Amygdala (tissue), 56 donors: ENCODE measurements at places on chromosomes 7 and 10.

DNA sequence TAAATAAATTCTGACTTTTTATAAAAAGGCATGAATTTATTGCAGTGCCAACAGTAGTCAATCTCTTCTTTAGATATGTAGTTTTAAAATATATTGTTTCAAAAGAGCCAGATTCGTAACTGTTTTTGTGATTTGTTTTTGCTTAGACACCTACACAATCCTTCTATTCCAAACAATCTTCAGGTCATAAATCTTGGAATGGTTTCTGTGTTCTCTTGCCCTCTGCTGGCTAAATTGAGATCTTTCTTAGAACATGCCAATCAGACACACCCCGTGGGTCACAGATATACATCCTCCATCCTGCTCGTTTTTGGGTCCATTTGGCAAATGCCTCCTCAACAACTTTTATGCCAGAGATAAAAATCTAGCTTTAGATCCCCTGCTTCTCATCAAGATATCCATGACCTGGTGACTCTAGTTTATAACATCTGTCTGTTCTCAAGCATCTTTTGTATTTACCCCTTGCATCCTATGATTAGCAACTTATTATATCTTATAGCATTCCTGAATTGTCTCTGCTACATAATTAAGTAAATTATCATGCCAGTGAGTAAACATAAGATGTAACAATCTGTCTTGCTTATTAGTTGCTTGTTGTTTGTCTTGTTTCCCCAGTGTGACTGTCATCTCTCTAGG lies 35.3 kb upstream of the IFRD1 start:
- DNase-seq: no peak

GRCh38 chr10:84026821-84027257 lies 112.5 kb upstream of the GHITM start:
- no peak for DNase-seq

DNA sequence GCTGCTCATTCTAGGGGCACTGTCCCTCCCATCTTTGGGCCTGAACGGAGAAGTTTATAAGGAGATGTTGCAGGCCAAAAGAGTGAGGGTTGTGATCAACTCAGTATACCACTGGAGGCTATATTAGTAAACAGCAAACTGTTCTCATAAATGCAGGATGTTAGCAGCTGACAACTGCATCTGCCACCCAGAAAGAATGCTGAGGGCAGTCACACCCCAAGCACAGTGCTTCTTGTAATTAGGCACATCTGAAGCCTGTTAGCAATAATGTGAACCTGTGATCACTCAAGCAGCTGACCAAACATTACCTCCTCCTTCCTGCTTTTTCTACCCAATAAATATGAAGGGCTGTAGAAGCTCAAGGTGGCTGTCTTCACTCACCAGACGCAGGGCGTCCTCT lies 38.4 kb upstream of the ZNF138 start:
- DNase-seq: no peak

- DNase-seq: no peak
Observed at GRCh38 chr7:47266799-47267198, 315.1 kb downstream of the TNS3 start.

DNA sequence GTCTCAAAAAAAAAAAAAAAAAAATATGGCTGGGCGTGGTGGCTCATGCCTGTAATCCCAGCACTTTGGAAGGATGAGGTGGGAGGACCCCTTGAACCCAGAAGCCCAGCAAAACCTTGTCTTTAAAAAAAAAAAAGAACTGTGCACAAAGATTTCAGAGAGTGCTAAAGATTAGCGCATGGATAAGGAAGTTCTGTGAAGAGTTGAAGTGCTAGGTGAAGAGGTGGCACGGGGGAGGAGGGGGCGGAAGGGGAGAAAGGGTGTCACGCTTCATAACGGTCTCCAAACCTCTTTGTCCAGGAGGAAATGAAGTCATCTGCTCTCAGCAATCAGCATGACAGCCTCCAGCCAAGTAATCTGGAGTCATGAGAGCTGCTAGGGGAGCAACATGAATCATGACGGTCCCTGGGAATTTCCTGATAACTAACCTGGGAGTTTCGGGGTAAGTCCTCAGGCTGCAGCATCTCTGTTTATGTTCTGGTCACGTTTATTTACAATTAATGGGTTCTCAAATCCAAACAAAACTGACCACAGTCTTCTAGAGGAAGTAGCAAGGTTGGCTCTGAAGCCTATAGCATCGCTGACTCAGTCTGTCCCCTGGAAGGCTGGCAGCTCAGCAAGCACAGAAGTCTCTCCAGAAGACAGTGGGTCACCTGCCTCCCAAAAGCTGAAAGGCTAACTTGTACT lies 1.9 kb upstream of the PLAU start:
- DNase-seq: no peak

GRCh38 chr10:58856508-58857240 lies 319.8 kb upstream of the PHYHIPL start:
- DNase-seq: no peak

GRCh38 chr7:78514634-78515033 lies 716.1 kb downstream of the PHTF2 start:
- DNase-seq: no peak

GRCh38 chr7:123628829-123629228 lies 26.8 kb upstream of the LMOD2 start:
- no peak for DNase-seq

GRCh38 chr10:1687623-1688150 lies 49.6 kb downstream of the ADARB2 start:
- DNase-seq: no peak

DNA sequence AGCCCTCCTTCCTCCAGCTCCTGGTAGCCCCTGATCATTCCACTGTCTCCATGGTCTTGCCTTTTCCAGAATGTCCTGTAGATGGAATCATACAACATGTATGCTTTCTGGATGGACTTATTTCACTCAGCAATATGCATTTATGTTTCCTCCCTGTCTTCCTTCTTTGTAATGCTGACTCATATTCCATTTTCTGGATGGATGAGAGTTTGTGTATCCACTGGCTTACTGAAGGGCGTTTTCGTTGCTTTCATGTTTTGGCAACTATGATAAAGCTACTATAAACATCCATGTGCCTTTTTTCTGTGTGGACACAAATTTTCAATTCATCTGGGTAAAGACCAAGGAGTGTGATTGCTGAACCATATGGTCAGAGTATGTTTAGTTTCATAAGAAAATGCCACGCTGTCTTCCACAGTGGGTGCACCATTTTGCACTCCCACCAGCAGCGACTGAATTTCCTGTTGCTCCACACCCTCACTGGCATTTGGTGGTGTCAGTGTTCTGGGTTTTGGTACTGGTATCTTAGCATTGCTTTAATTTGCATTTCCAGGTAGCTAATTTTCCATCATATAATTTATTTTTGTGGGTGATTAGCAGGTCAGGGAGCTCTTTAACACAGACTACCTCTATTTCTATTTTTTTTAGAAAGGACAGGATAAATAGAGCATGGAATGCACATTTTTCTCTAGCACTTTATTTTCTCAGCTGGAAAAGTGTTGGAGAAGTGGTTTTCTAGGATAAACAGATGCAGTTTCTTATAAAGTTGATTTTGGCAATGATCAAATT lies 252.2 kb downstream of the WDR37 start:
- DNase-seq: no peak

DNA sequence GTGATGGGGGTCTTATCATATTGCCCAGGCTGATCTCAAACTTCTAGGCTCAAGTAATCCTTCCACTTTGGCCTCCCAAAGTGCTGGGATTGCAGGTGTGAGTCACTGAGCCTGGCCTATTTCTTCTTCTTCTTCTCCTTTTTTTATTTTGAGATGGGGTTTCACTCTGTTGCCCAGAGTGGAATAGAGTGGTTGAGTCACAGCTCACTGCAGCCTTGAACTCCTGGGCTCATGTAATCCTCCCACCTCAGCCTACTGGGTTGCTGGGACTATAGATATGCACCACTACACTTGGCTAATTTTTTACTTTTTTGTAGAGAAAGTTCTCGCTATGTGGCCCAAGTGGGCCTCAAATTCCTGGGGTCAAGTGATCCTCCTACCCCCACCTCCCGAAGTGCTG lies 124.3 kb downstream of the SKIDA1 start:
- DNase-seq: no peak

- DNase-seq: no peak
Observed at GRCh38 chr10:99346247-99346646, 17.1 kb downstream of the CNNM1 start.

GRCh38 chr10:102824664-102825063 lies 12.5 kb downstream of the CYP17A1 start:
- DNase-seq: no peak

DNA sequence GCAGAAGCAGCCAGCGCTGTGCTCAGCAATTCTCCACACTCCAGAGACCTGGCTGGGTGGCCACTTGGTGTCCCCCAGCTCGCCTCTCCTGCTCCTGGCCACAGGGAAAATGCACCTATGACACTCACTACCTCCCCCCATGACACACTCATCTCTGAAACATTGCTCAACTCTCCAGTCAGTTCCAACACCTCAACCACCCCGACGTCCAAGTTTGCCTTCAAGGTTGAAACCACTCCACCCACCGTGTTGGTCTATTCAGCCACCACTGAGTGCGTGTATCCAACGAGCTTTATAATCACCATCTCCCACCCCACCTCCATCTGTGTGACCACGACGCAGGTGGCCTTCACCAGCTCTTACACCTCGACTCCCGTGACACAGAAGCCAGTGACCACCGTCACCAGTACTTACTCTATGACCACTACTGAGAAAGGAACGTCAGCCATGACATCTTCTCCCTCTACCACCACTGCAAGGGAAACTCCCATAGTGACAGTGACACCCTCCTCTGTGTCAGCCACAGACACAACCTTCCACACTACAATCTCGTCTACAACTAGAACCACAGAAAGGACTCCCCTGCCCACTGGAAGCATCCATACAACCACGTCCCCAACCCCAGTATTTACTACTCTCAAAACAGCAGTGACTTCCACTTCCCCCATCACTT lies 2.7 kb downstream of the MUC3A start:
- DNase-seq: no peak

DNA sequence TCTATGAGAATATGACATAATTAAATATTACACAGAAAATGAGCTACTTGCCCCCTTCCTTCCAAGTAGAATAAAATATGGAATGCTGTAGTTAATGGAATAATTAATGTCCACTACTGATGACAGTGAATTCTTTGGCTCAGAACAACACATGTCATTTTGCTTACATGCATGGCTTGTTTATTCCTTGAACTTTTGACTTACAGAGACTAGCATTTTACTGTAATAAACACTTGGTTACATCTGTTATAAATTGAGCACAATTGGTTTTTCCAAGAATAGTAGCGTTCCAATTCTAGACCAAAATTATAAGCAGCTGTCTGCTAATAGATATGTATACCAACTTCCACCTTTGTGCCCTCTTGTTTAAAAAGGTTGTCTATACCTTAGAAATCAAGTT lies 286.7 kb downstream of the OTUD1 start:
- no peak for DNase-seq

- DNase-seq: no peak
Observed at GRCh38 chr7:74153736-74154135, 20.4 kb upstream of the EIF4H start.

- no peak for DNase-seq
Observed at GRCh38 chr10:124048371-124049290, 44.8 kb downstream of the CHST15 start.

DNA sequence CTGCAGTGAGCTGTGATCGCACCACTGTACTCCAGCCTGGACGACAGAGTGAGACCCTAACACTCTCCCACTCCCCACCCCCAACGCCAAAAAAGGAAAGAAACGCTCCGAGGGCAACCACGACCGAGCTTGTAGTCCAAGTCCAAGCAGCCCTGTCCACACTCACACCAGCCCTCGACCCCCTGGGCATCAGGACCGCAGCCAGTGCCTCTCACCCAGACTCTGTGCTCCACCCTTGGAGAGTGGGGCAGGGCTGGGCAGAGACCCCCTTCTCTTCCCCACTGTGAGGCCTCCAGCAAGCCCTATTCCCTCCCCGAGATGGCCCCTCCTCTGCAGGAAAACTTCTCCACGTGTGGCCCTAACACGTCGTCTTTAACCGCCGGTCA lies 82.6 kb downstream of the FOXL3 start:
- DNase-seq: no peak

DNA sequence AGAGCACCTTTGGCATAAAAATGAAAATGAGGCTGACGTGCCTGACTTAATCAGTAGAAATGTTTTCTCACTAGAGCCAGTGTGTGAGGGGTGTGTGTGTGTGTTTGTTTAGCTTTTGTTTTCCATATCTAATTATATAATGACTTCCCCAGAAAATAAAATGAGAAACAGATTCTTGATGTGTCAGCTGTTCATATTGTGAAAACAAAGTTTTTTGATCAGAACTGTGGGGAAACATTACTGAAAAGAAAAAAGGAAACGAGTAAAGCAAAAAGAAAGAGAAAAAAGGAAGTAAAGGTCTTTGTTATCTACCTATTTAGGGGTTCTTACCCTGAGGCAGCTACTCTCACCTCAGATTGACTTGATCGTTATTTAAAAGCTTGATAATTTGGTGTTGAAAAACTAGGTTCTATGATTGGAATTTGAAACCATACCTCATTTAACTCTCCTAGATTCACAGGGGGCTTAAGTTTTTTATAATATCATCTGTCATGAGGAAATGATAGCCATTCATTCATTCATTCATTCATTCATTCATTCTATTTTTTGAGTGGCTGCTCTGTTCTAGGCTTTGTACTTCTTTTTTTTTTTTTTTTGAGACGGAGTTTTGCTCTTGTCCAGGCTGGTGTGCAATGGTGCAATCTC lies 58.0 kb downstream of the CREM start:
- no peak for DNase-seq

DNA sequence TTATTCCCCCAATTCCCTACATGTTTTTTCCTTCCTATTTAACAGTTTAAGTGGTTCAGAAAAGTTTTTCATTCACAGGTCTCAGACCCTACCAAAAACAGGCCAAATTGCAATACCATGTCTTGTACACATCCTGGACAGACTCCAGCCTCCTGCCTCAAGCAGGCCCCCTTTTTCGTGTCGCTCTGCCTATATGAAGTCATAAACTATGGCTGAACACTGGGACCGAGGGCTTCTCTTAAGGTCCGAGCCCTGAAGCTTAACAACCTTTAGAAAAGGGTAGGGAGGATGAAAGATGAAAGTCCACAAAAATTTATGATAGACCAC lies 1.4 kb downstream of the FBXW4 start:
- no peak for DNase-seq

DNA sequence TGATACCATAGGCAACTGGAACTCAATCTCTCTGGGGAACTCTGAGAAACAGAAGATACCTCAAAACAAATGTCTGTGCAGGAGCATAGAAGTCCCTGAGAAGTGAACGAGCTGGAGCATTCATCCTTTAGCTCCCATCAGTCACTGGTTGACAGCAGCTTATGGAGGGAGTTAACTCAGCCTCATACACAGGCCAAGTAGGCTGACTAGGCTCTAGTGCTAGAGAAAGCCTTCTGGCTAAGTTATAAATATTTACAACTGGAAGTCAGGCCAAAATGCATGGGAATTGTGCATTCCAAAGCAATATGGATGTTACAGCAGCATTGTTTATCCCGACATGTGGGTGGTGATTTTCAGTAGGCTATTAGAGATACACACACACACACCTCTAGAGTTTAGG lies 66.5 kb downstream of the ANK3 start:
- DNase-seq: no peak

GRCh38 chr10:96345222-96345621 lies 13.6 kb downstream of the OPALIN start:
- DNase-seq: no peak

- DNase-seq: no peak
Observed at GRCh38 chr7:25246306-25246705, 18.0 kb upstream of the NPVF start.
